ENCODE measurements at places on chromosomes 4 and X.

DNA sequence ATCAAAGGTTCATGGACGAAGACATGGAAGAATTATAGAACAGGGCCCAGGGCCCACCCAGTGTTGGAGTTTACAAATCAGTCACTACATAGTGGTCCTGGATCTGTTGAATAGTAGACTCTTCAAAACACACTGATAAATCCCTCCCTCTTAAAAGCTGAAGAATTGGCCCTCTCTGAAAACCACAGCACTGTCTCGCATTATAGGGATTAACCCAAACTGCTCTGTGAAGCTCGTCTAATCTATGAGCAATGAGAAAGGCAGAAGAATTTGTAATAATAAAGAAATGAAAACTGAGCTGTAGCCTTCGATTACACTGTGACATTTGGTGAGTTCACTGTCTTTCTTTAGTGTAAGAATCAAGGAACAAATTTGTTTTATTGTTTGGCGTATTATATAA is 92.5 kb upstream of the ZFP42 start:
- peak; percentile 74 for DNase-seq

DNA sequence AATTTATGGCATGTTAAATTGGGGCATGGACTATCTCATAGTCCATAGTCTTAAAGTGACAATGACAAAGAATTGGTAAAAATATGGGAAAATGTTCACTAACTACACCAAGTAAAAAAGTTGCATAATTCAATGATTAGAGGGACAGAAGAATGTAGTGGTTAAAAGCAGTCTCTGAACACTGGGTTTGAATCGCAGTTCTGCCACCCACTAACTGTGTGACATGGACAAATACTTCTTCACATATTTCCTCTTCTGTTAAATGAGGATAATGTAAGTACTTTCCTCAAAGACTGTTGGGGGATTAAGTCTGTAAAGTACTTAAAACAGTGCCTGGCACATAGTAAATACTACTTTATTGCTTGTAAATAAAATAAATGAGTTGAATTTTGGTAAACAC is 15.3 kb downstream of the COQ2 start:
- peak; percentile 34 for DNase-seq

GRCh38 chrX:12197030-12197429 is 58.8 kb downstream of the FRMPD4 start:
- DNase-seq, result no peak

GRCh38 chr4:80043541-80043940 is 29.5 kb downstream of the ANTXR2 start:
- no peak for DNase-seq

- DNase-seq, result peak; percentile 28
Observed at GRCh38 chrX:154321594-154321993, 26.0 kb downstream of the TKTL1 start.

- DNase-seq, result peak; percentile 43
Observed at GRCh38 chr4:43277003-43277402, 384.5 kb downstream of the GRXCR1 start.

DNA sequence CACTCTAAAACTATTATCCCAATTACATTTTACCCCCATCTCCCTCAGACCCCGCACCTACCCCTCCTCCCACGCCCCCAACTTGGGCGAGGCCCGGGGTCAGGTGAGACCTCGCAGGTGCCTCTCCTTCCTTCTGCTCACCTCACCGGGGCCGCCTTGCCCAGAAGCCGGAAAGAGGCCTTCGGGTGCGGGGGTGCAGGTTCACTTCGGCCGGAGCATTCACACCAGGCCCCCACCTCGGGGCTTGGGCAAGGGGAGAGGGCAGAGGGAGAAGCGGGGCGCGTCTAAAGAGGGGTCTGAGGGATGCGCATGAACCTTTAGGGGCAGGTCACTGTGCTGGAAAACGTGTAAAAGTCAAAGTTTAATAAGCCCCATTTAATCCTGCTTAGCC is 427 bp downstream of the ZNF182 start:
- DNase-seq, result no peak

All from fibroblast of skin of scalp (primary cell).